ENCODE measurements at places on chromosomes 5 and 9. TPM values are rescaled to one million over a fixed set of nuclear protein-coding genes. Genes with fewer than 3 reads are reported as not detected.

DNA sequence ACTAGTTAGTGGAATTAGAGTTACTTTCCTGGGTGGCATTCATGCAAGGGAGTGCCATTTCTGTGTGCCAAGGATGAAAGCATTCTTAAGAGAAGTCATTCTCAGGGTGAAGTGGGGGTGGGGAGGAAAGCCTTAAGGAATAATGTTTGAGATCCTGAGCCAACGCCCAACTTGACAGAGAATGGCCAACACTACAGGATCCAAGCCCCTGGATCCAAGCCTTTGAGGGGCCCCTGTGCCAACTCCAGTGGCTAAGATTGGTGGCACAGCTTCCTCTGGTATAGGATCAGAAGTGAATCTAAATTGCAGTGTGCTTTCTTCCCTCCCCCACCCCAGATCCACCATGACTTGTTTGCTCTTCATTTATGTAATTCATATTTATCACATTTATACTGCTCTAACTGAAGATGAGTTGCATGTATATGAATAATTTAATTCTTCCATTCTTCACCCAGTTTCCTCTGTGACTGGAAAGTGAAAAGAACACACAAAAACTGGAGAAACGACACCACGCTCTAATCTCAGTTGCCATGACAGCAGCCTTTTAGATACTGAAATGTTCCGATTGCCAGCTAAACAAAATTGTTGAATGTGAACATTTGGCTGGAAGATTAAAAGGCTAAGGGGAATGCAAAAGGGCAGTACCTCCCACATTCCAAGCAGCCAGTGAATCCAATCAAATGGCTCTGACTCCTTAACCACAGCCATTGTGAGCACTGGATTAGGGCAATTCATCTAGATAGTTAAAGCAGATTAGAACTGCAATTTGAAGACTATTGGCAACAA is 4.5 kb downstream of the ZNF608 start:
- no peak for DNase-seq

- no peak for DNase-seq
These were observed 11.0 kb downstream of the CDH10 start for GRCh38 chr5:24633715-24634325.

DNA sequence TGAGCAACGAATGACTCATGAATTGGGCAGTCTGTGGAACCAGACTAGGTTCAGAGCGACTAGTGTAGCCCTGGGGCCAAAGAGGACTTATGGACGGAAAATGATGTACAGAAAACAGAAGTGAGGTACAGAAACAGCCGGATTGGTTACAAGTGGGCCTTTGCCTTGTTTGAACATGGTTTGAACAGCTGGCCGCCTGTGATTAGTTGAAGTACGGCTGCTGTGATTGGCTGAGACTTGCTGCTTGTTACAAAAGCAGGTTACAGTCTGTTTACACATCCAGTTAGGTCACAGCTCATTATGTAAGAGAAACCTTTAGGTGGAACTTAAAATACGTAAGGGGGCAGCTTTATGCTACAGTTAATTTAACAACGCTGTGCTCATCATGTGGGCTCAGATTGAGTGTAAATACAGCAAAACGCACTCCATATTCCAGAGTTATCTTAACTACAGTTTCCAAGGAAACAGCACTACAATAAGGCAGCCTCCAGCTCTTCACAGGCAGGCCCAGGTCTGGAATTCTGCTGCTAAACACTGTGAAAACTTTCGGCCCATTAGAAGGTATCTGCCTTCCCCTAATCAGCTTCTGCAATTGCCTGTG is 6.5 kb downstream of the AMACR start:
- DNase-seq = no peak

DNA sequence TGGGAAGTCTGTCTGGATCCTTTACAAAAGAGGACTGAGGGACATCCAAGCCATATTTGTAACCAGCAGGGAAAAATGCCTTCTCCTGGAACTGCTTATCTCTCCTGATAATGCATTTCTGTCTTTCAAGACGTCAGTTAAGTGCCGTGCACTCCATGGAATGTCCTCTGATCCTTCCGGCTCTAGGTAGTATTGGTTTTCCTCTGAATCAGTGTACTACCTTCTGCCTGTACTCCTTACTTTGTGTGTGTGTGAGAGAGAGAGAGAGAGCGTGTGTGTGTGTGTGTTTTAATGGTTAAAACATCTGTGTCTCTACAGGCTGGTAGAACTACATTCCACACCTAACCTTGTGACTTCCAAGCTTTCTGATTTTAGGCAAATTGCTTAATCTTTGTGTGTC is 89.9 kb downstream of the PIP5K1B start:
- DNase-seq = no peak

- DNase-seq = no peak
These were observed 65.3 kb downstream of the ADAMTSL1 start for GRCh38 chr9:18539203-18539693.

DNA sequence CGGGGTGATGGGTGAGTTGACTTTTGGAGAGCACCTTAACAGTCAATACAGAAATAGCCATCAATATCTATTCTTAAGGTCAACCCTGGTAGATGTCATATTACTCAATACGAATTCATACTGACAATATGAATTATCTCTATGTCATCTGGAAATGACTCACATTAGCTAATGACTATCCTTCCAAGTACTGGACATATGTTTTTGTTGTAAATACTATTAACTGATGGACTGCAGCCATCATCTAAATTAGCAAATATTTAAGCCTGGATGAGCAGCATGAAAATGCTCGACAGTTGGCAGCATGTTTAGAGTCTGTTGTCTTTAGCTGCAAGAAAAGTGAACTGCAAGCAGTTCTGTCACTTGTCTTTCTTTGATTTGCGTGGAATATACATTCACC is 19.6 kb upstream of the ISOC1 start:
- DNase-seq = no peak

GRCh38 chr9:36659500-36659899 is 86.8 kb downstream of the MELK start:
- DNase-seq = no peak

- no peak for DNase-seq
These were observed 141.1 kb downstream of the ENTREP1 start for GRCh38 chr9:69466151-69466550.

DNA sequence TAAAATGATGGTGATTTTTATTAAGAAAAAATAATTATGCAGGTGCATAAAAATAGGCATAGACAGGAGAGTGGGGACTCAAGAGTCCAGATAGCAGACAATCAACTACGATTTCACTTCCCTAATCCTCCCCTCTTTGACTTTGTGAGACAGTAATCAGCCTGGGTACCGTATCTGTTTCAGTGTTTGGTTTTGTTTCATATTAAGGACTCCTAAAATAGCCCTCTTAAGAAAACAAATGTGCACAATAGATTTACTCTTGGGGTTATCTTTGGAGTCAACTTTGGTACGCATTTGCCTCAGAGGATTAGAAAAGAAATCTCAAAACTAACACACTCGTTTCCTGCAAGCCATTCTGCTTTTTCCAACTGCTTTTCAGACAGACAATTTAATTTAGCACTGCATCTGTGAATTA is 96.3 kb downstream of the ZNF608 start:
- DNase-seq = no peak

- DNase-seq = peak; percentile 48
These were observed 182.5 kb downstream of the NTRK2 start for GRCh38 chr9:84851935-84852585.

DNA sequence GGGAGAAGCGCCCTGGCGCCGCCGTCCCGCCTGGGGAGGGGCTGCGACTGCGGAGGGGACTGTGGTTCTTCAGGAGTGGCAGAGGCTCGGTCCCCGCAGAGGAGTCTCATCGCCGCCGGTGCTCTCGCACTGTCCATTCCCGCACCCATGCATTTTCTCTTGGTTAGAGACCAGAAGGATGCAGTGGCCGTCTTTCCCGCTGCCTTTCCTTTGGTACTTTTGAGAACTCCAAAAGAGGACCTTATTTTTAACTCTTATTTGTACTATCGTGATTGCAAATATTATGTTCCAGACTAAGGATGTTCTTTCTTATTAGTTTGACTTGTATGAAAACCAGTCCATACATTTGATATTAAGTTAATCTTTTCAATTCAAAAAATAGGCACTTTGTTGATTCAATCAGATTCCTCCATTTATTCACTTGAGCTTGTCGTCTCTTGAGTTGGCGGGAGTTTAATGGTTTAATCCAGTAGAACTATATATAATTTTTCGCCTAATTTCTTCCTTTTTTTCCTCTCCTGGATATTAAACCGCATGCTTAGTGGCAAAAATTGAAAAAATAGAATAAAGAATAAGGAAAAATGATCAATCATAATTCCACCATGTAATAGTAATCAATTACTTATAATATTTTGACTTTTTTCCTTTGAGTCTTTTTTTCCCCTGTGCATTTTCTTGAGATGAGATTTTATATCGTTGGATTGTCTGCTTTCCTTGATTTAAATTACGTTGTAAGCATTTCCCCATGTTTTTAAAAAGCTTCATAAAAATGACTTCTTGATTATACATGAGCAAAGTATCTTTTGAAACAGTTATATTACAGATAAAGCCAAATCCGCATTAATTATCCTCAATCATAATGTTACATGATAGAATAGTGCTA is 861 bp downstream of the ZFYVE16 start:
- DNase-seq = peak; percentile 15

DNA sequence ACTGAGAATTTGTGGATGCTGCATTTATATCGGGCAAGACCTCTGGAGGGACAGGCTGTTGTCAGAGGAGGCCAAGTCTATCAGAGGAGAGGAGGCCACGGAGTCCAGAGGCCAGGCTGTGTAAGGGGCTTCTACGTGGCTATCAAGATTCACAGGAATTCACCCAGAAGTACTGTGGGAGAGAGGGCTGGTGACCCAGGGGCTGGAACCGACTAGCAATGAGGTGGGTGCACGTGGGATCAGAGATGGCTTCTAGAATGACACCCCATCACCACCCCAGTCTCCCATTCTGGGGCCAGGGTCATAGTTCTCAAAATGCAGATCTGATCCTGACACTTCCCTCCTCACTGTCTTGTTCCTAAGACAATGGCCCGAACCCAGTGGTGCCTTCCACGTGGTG is 61.2 kb upstream of the PHYKPL start:
- no peak for DNase-seq

DNA sequence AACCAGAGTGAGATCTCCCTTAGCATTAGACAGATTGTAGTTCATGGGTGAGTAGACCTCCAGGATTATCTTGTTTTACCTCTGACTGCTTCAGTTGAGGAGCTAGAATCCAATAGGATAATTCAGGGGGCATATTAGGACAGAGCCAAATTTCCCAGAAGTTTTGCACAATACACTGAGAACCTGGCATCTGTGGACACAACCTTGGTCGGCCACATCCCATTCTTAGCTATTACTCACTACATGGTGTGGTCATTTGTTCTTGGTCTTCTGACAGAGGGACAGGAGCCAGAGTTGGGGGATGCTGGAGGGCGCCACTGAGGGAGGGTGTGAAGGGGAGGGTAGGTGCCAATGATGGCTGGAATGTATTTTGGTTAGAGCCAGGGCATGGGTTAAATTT is 66.6 kb downstream of the NPR3 start:
- no peak for DNase-seq

DNA sequence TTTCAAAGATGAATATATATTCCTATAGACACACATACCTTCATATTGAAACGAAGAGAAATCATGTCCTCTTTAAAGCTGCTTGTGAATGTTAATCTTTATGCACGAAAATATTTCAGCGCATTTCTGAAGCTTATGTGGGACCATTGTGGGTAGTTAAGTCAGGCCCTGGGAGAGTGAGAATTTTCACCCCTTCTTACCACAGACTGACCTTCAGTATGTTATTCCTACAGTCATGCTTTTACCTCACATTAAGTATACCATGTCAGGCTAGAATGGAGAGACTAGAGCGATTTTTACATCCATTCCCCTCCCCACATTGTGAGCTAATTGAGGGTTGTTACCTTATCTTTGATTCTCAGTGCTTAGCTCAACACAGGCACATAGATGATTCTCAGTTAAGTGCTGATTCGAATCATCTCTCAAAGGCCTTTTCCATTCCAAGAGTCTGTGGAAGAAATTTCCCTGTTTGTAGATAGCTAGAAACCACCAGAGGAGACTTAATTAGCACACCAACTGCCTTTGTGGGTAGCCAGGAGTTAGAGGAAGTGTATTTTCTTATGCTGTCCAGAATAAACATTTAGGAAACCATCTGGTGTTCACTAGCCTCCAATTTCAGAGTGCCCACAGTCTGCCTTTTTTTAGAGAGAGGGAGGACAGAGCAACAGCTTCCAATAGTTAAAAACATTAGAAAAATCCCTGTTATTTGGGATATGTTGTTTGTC is 110.5 kb downstream of the MEGF10 start:
- no peak for DNase-seq

DNA sequence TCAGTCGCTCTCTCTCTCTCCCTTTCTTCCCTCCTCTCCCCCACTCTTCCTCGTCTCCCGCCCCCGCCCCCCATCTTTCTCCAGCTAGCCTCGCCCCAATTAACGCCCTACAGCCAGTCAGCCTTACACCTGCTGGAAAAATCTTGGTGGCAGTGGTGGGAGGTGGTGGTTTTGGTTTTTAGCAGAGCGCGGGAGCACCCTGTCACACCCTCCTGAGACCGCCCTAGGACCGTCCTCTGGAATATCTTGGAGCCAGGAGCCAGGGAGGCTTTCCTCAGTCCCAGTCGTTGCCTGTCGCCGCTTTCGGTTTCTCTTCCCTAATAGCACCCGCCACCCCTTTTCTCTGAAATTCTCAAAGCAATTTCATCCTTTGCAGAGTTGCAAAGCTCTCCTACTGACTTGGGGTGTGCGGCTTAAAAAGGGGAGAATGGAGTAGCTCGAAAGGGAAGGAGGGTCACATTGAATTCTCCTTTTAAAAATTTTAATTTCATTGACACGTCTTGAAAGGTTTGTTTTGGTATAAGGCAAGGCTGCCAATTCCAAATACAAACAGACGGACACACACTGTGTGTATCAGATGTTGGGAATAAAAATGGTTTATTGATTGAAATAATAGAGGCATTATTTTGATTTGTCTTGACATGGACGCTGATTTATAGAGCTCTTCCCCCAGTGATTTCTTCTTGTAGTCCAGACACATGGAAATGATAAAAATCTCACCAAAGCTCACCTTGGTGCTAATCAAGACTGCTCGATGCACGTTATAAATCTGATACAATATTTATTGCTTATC is 301.3 kb downstream of the PARP8 start:
- no peak for DNase-seq

DNA sequence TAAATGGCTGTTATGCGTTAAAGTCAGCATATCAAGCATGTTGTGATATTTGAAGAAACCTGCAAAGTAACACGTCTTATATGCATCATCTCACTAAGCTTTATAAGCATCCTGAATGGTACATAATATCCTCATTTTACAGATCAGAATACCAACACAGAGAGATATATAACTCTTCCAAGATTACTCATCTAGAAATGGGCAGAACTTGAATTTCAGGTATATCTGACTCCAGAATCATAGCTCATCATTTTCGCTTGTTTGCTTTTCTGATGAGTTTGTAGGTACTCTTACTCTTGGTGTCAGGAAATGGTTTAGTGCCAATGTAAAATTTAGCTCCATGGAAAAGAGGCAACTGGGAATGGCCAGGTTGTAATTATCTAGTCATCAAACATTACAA is 232.3 kb upstream of the ANKH start:
- DNase-seq = no peak

- DNase-seq = no peak
These were observed 595.4 kb upstream of the RIOK2 start for GRCh38 chr5:97778451-97778850.

The JAKMIP2 gene
- not detected for total RNA-seq

The CARD9 gene
- total RNA-seq = 0.86 TPM

The CNTFR gene
- total RNA-seq = 112 TPM

The TIMD4 gene
- total RNA-seq = not detected

The IFNK gene
- not detected for total RNA-seq

The FABP6 gene
- total RNA-seq = not detected

The PCDHGB1 gene
- 0.20 TPM for total RNA-seq

The MYMK gene
- not detected for total RNA-seq

The PAIP1 gene
- total RNA-seq = 184 TPM

The PCDHGB4 gene
- 2.1 TPM for total RNA-seq

The ZNF454 gene
- total RNA-seq = 0.27 TPM
